AG08395 (cell line): ENCODE measurements at places on chromosomes 2 and 18.
A peak's percentile ranks its signal among the peaks of the same experiment; 100 is the strongest.

- DNase-seq: no peak
Measured at GRCh38 chr2:60745761-60746160, 10.3 kb upstream of the PAPOLG start.

- DNase-seq: peak; percentile 90
Measured at GRCh38 chr2:238644095-238645081, 203.5 kb upstream of the TWIST2 start.

DNA sequence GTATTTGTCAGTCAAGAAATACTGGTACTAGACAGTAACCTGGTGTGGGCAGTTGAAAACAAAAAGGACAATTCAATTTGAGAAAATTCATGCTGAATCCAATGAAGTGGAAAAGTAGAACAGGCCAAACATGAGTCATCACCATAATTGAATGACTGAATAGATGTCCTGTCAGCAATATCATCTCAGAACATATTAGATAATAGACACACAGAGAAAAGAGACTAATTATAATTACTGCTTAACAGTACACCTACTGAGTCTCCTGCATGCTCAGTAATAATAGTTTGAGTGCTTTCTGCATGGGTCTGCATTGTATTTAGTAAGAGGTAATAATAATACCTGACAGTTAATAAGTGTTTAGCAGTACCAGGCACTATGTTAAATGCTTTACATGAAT is 138.6 kb upstream of the ZC3H15 start:
- no peak for DNase-seq

DNA sequence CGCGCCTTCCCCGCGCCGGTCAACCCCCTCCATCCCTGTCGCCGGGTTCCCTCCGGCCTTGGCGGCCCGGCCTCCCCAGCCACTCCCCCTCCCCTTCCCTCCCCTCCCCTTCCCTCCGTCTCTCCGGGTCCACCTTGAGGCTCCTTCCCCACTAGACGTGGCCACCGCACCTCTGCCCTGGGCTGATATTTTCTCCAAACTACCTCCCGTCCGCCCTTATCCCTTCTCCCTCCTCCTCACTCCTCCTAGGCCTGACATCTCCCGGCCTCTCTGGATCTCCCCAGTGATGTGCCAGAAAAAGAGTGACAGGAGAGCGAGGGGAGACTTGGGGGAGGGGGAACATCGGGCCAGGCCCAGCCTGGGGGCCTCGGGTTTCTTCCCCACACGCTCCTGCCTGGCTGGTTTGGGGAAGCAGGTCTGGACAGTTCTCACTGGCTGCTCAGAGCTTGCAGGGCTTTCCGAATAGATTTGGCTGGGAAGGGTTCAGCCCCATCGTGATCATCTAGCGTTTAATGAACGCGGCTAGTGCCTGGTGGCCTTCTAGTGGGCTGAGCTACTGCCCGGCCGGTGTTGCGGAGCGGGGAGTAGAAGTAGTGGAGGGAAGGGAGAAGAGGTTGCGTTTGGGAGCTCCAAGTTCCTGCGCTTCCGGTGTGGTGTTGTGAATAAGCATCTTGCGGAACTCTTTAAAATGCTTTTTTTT is 641 bp downstream of the MAPRE3 start:
- peak; percentile 24 for DNase-seq

DNA sequence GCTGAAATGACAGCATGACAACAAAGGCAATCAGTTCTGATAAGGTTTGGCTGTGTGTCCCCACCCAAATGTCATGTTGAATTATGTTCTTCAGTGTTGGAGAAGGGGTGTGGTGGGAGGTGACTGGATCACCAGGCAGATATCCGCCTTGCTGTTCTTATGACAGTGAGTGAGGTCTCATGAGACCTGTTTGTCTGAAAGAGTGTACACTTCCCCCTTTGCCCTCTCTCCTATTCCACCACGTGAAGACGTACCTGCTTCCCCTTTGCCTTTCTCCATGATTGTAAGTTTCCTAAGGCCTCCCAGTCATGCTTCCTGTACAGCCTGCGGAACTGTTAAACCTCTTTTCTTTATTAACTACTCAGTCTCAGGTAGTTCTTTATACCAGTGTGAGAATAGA is 553.0 kb downstream of the DCDC2C start:
- no peak for DNase-seq

GRCh38 chr2:107437265-107437664 is 389.4 kb upstream of the RGPD4 start:
- no peak for DNase-seq

GRCh38 chr2:33391529-33392255 is 84.8 kb upstream of the RASGRP3 start:
- DNase-seq: no peak

GRCh38 chr2:201999279-201999678 is 34.4 kb upstream of the FZD7 start:
- peak; percentile 26 for DNase-seq

GRCh38 chr2:216535454-216535995 is 36.9 kb downstream of the RPL37A start:
- DNase-seq: peak; percentile 88

GRCh38 chr2:97963880-97964279 is 31.9 kb downstream of the TMEM131 start:
- DNase-seq: no peak

DNA sequence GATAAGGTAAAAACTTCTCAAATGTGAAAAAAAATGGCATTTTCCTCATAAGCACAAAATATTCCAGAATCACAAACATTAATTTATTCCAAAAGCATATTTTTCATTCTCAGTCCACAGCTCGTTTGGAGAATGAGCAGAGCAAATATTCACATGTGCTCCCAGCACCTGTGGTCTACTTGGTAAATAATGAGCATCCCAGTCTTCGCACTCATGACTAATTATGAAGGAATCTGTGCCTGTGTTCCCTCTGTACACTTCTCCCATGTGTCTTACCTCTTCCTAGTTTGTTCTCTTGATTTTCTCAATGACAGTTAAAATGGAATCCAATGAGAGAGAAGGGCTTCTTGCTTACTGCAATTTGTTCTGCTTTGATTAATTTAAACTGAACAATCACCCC is 671.0 kb upstream of the SOX11 start:
- DNase-seq: no peak

DNA sequence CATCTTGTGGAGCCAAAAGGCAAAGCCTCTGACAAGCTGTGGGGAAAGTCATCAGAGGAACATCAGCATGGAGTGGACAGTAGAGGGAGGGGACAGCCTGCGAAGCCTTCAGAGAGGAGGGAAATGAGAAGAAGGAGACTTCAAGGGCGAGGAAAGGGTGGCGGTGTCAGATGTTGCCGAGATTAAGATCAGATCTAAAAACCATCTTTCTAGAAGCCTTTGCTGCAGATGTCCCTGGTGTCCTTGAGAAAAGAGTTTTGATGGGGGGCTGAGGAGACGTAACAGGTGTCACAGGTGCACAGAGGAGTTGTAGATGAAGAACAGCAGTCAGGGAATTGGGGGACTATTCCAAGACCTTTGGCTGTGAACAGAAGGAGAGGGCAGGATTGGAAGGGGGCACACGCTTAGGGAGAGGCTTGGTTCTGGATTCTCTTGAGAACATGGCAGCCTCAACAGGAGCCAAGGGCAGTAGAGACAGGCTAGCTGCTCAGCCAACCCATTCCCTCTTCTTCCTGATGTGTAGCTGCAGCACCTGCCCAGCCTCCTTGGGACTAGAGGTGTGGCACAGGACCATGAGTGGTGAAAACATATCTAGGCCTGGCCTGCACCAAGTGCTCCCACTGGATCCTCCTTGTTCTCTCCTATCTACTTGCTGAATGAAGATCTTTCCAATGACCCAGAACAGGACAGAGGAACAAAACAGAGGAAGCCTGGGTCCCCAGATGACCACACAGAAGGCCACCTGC is 22.7 kb upstream of the NCL start:
- no peak for DNase-seq

- peak; percentile 22 for DNase-seq
Measured at GRCh38 chr2:158487419-158487818, 30.7 kb downstream of the PKP4 start.

DNA sequence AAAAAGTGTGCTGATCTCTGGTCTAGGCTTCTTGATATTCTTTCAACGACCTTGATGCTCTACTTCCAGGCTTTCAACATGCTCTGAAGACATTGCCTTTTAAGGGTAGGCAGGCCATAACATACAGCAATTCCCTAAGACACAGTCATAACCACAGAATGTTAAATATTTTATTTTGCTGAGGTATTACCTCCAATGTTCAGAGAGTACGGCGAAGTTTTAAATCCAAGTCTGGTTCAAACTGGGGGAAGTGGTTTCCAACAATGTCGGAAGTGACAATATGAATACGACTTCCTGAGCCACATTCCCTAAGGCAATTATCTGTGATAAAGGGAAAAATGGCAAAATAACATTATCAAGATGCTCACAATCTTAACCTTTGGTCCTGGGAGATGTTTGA is 1077.9 kb upstream of the PIK3C3 start:
- peak; percentile 47 for DNase-seq
